ENCODE measurements at places on chromosomes 2 and 18.

- no peak for DNase-seq
Measured at GRCh38 chr2:832635-833034, 118.0 kb upstream of the SNTG2 start.

DNA sequence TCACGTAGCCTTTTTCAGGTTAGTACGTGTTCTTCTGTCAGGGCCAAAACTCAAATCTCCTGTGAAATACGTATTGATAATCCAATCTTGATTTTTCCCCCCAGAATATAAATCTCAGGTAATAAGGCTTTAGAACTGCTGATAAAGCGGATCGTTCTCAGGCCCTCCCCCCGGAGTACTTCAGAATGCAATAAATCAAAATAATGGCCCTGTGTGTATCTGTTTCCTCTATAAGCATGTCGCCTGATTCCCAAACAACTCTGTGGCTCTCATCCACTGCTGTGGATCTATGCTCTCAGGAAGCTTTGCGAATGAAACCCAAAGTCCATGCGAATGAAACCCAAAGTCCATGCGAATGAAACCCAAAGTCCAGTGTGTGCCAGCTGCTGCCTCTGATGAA is 49.4 kb downstream of the IMPA2 start:
- no peak for DNase-seq

- no peak for DNase-seq
Measured at GRCh38 chr2:151302404-151302803, 12.9 kb upstream of the NMI start.

- DNase-seq: no peak
Measured at GRCh38 chr2:233082222-233082930, 22.2 kb downstream of the INPP5D start.

GRCh38 chr2:14828223-14828622 is 195.7 kb downstream of the LRATD1 start:
- no peak for DNase-seq
